ENCODE measurements at places on chromosomes 6 and 20.
A peak's percentile ranks its signal among the peaks of the same experiment; 100 is the strongest.

- DNase-seq = no peak
These were observed 191.1 kb downstream of the EYA4 start for GRCh38 chr6:133432021-133432989.

GRCh38 chr6:111482959-111483735, at the start of gene REV3L:
TSS of gene REV3L (minus strand) at chr6:111483218. CDS start at chr6:111482888, 330 bp downstream.
- peak; percentile 88 for DNase-seq

GRCh38 chr6:168634541-168635328, 193.8 kb downstream of the SMOC2 start:
- no peak for DNase-seq

GRCh38 chr20:20363799-20364592, 3.9 kb upstream of the INSM1 start:
- peak; percentile 55 for DNase-seq

- no peak for DNase-seq
These were observed 267.8 kb upstream of the IRAK1BP1 start for GRCh38 chr6:78599526-78599925.

DNA sequence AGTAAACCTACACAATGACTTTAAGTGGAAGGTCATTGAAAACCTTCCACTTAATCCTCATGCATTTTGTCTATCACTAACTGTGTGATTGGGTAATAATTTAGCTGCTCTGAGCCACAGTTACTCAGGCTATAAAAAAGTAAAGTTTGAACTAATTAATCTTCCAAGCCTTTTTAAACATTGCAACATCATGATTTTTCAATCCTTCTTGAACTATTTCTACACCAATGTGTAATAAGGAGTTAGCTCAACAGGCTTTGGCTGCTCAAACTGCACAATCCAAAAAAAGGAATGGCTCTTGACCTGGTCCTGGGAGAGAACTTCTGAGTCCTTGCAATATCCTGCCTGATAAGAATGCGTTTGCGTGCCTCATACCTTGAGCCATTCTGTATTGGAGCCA, 34.8 kb upstream of the FILIP1 start:
- no peak for DNase-seq

DNA sequence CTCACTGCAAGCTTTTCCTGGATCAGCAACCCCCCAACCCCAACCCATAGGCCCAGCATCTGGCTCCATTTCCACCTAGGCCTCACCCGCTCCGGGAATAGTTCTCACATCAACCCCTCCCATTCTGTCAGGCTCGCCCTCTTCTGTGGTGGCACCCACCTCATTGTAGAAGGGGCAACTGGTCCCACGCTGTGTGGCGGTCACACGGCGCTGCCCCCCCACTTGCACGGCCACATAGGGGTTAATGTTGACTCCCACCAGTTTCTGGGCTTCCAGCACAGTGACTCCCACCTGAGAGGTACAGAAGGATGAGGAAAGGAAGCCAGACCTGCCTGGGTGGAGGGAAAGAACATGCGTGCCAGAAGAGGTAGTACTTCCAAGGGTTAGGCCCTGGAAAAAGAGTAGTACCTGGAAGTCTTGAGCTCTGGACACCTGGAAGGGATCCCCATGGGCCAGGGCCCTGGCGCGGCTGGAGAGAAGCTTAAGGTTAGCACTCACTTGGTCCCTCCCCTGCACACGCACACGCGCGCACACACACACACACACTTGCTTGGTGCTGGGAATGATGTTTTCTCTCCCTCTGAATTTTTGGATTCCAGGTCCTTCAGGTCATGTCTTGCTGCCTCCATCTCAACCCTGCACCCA, 12.7 kb upstream of the SPAG4 start:
- DNase-seq = no peak

GRCh38 chr6:83221889-83222479, 28.8 kb downstream of the RWDD2A start:
- DNase-seq = peak; percentile 38

DNA sequence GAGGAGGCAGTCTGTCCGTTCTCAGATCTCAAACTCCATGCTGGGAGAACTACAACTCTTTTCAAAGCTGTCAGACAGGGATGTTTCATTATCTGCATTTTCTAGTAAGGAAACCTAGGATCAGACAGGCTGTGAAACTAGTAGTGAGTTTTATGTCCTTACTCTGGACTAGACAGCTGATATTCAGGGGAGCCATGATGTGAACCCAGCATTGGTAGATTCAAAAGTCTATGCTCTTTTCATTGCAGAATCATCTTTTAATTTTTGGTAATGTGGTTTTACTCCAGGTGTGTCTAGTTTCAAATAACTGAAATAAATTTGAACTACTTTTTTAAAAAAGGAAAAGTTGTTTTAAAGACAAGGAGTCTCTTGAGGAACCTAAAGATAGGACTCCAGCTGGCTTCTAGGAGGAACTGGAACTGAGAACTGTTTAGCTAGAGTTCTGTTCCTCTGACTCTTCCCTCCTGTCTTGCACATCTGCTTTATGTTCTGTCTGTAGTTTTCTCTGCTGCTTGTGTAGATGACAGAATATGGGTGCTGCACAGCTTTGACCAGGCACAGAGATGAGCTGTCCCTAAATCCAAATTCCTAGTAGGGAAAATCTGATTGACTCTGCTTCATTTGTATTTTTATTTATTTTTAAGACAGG, 27.8 kb upstream of the RNF144B start:
- no peak for DNase-seq

DNA sequence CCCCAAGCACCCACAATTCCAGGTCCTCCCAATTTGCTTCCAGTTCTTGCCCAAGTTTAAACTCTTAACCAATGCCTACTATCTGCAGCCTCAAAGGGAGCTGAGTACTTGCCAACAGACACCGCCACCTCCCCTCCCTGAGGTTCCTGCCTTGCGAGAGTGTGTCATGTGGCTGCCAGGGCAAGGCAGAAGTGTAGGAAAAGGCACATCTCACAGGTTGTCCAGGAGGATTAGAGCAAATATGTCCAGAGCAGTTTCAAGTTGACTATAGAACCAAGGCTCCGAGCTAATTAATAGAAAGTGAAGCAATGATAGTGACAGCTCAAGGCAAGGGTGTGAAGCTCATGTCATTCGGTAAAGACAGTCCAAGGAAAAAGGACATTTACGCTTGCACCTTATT, 127.8 kb downstream of the ATXN1 start:
- DNase-seq = no peak

DNA sequence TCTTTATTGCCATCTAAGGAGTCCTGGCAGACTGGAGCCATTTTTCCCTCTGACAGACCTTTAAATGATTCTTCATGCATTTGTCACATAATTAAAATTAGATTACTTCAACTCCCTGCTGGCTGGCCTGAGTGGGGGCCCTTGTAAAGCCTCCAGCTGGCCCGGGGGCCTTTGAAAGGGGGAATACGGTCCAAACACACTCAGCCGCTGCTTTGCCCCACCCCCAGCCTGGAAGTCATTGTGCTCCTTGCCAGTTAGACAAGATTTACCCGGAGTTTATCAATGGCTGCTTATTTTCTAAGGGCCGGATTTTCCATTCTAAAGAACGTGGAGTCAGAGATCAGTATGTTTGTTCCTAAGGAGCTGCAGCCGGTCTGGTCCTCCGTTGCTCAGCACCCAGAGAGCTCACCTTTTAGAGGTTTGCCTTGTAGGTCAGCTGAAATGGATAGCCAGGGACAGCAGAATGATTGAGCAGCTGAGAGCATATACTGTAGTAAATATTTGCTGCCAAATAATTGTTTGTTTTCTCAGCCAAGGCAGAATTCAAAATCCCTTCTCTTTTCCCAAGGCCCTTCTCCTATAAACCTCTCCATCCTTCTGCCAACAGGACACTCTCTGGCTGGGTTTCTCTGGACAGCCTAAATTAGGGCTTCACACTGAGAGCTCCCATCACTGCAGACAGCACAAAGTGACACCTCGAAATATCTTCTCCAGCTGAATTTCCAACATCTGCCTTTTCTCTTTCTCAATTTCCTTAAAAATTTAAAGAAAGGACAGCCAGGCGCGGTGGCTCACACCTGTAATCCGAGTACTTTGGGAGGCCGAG, 68.4 kb upstream of the RBM24 start:
- no peak for DNase-seq

DNA sequence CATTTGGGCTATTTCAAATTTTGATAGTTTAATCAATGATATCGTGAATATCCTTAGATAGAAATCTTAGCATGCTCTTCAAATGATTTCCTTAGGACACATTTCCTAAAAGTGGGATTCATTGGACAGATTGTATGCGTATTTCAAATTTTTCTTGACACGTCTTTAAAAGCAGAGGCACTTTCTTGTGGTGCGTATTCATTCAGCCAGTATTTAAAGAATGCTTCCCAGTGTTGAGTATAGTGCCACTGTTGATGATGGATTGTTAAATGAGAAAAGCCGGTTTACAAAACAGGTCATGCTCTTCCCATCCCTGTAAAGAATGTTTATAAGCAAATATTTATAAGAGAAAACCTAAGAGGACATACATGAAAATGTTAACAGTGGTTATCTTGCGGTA, 15.1 kb upstream of the NOL7 start:
- no peak for DNase-seq

DNA sequence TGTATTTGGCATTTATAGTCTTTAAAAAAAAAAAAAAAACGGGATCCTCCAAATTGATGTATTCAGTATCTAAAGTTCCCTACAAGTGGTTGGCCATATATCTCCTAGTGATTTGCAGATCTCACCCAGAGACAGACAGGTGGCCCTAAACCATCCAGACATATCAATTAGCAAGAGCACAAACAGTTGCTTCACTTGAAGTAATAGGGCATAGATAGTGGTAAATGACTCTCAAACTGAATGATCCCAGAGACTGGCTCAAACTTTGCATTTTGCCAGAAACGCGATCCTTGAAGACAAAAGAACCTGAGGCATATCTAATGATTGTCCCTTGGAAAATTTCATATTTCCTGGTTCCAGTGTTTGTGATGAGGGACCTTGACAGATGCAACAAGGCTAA, 54.6 kb downstream of the HMGCLL1 start:
- DNase-seq = no peak

DNA sequence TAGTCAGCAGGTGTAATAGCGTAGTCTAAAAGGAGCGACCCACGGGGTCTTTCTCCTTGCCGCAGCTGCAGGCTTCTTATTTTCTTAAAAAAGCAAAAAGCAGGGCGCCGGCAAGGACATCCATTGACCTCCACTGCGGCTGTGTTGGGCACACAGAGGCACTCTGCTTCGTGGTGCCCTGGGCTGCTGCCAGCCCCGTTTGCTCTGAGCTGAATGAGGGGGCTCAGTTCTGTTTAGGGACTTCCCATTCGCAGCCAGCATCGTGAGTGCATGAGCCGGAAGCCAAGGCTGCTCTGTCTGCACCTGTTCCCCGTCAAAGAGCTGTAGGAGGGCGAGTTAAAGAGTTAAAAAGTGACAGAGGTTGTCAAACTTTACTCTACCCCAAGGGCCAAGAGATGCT, 1.7 kb upstream of the SLC22A2 start:
- no peak for DNase-seq

- peak; percentile 72 for DNase-seq
These were observed at the start of gene SIRPA for GRCh38 chr20:1894951-1895673. TSS of gene SIRPA (plus strand) at chr20:1895407. CDS start at chr20:1895448, 41 bp downstream.

GRCh38 chr6:66189915-66190314, 482.9 kb upstream of the EYS start:
- no peak for DNase-seq

- no peak for DNase-seq
These were observed 95.7 kb downstream of the SHLD1 start for GRCh38 chr20:5845681-5846615.

- DNase-seq = peak; percentile 2
These were observed 1004.9 kb upstream of the ADGRB3 start for GRCh38 chr6:67630146-67630545.

GRCh38 chr20:63560333-63560805, 6.4 kb downstream of the FNDC11 start:
- DNase-seq = no peak

- no peak for DNase-seq
These were observed 1147.0 kb upstream of the EYS start for GRCh38 chr6:66854014-66854413.

DNA sequence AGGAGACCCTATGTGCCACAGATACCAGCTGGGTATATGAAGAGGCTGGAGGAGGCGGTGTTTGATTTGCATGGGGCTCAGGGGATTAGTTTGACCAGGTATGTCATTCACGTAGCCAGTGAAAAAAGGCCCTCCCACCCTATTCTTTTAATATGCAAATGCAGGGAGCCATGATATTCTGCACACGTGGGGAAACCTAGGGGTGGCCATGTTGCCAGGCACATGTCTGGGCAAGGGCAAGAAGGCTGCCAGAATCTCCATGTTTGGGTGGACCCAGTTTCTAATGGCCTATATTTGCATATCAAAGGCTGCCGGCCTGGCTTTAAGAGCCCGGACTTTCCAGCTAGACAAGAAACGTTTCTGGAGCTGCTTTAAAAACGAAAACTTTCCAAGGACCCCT, 60.4 kb downstream of the SOX4 start:
- DNase-seq = no peak

DNA sequence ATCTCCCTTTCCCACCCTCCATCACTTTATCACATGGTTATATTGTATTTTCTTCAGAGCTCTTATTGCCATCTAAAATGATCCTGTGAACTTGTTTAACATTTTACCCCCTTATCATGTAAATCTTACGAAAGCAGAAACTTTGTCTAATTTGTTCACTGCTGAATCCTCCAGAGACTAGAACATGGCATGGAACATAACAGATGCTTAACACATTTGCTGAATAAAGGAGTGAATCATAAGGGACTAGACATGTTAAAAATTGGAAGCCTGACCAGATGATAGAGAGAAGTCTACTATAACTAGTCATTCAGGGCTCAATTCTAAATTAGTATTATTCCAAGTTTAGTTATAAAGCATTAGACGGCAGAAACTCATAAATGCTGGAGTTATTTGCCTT, 73.3 kb downstream of the MAN1A1 start:
- DNase-seq = no peak

GRCh38 chr20:8858181-8858787, 210.6 kb upstream of the PLCB4 start:
- no peak for DNase-seq

DNA sequence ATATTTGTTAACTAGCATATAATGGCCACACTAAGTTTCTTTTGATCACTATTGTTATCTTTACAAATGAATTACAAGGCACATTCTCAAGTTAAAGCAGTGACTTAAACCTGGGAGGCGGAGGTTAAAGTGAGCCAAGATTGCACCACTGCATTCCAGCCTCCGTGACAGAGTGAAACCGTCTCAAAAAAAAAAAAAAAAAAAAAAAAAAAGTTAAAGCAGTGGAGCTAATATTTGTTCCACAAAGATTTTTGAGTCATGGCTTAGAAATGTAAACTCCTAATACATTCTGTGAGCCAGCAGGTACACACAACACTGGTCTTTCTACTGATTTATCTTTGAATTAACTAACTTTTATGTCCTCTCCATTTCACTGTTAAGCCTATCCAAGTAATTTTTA, 221.7 kb upstream of the HTR1E start:
- no peak for DNase-seq

DNA sequence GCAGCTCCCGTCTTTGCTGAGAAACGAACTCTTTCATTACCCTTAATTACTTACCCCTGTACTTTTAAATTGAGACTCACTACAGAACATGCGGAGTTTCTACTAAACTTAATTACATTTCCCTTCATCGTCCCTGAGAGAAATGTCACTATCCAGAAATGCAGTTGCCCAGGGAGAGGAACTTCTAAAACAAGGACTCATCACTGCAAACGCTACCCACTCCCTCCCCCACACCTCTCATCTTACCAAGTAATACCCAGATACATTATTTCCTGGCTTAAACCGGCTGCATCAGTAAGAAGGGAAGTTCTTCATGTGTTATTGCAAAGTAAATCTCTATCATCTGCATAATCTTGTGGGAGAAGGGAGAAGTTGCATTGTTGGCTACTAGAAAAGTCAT, 138.3 kb downstream of the IPCEF1 start:
- DNase-seq = no peak

All from SW480 (cell line).